Panc1 (cell line): ENCODE measurements at places on chromosomes 12 and 14. TPM values are rescaled to one million over a fixed set of nuclear protein-coding genes. Genes with fewer than 3 reads are reported as not detected.

DNA sequence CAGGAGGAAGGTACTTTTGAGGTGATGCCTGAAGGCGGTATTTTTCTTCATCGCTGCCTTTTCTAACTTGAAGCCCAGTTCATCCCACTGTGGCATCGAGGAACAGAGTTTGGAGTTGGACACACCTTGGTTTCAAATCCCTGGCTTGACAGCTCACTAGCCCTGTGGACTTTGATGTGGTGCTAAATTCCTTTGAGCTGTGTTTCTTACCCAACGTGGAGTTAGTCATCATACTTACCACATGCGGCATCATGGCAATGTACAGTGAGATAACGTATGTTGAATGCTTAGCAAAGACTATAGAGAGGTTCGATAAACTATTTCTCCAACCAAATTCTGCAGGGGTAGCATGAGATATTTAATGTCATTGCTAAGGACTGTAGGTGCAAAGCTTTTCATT, 3.4 kb downstream of the PLEKHG3 start:
- peak; percentile 72 for DNase-seq

DNA sequence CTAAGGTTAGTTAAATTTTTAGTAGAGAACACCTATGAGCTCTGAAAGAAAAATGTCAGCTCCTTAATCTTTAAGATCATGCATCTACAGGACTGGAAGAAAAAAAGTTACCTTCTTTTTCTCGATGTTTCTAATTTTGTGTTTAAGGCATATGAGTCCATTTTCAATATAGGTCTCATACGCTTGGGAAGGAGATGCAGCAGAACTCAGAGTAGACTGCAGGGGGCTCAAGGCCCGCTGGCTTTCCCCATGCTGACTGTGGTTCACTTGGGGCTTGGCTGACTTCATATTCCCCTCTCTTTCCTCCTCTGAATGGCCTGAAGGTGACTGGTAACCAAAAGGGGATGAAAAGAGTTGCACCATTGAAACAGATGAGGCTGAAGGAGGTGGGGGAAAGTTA, 1.5 kb downstream of the CAPRIN2 start:
- DNase-seq, result peak; percentile 33

DNA sequence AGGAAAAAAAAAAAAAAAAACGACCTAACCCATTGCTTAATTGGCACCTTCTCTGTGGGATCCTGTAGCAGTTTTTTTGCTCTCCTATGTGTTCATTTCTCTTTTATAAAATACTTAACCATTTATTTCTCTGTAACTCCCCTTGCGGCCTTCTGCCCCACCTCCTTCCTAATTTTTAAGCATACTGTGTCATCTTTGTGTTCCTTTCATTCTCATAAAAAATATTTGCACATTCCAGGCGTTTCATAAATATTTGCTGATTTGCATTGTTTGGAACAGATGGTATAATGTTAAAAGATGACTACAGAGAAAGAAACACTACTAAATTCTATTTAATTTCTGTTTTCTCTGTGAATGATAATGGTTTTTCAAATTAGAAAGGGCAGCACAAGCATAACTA, 77.9 kb downstream of the NPAS3 start:
- DNase-seq, result no peak

MSRB3 gene
- total RNA-seq, result 89.7 TPM

DPF3 gene
- total RNA-seq, result not detected

DNA sequence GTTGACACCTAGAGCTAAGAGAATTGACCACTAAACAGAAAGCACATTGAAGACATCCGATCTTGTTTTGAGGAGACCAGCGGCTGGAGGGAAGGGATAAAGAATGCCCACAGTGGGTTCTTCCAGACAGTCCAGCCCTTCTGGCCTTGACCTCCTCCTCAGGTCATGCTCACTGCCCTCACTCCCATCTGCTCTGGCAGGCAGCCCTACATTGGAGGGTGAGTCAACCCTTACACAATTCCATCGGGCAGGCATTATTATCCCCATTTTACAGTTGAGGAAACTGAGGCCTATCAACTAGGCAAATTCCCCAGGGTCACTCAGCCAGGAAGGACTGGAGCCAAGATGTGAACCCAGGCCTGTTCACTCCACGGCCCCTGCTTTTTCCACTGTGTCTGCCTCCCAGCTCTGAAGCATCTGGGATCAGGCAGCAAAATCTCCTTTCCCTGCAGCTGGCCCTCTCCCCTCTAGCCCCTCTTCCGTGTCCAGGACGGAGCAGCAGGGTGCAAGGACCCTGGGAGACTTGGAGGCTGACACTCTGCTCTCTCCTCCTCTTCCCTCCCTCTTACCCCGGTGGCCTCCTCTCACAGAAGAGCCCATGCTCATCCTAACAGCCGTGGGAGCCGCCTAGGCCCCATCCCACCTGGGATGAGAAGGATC, 5.3 kb downstream of the SCNN1A start:
- no peak for DNase-seq

DNA sequence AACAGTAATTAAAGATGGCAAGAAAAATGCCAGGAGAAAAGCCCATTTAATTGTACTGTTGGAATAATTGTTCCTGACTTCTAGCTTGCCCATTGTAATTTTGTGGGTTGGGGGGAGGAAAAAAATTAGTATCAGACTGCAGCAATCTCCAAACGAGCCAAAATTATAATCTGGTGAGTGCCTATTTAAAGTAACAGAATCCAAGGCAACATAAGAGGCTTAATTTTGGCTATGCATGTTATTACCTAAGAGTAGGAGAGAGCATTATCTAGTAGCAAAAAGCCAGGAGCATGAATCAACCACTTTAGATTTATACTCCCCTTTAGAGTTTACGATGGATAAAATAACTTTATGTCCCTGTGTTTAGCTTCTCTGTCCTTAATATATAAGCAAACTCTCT, 14.6 kb upstream of the DENND5B start:
- DNase-seq, result no peak

GRCh38 chr12:11085419-11085818, 6.7 kb downstream of the TAS2R43 start:
- DNase-seq, result no peak

AMDHD1 gene
- total RNA-seq, result 0.54 TPM

- no peak for DNase-seq
Observed at GRCh38 chr12:24899503-24900075, 49.3 kb downstream of the BCAT1 start.

SPIC gene
- total RNA-seq, result not detected

VDR gene
- total RNA-seq, result 3.0 TPM

DNA sequence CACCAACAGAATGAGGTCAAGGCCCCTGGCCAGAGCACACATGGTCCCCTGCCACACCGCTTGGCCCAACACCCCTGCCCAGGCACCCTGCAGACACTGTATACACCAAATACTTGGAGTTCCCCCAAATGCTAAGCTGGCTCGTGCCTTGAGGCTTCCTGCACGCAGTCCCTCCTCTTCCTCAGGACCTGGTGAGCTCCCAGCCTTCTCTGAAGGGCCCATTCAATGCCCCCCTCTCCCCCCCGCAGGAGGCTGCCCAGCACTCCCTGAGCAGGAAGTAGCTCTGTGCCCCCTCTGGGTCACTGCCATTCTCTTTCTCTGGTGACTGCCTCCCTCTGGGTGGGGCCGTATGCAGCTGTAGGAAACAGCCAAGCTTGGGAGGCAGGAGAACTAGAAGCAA, 75.3 kb downstream of the ITPK1 start:
- no peak for DNase-seq

GCH1 gene
- 3.6 TPM for total RNA-seq

ADCY6 gene
- 24.1 TPM for total RNA-seq

DNA sequence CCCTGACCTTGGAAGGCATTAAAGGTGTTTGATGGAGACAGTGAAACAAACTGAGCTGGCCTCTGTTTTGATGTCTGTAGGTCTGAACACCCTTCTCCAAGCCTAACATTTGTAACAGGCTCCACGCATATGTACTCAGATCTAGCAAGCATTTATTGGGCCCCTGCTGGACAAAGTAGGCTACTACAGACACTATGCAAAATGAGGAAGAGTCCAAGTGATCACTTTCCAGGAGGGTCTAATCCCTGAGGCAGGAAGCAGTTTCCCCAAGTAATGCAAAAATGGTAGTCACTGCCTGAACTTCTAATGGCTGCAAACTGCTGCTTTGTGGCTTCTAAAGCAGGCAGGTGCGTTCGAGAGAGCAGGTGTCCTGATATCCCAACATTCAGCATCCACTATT, 405.8 kb downstream of the MED13L start:
- DNase-seq, result peak; percentile 10

DNA sequence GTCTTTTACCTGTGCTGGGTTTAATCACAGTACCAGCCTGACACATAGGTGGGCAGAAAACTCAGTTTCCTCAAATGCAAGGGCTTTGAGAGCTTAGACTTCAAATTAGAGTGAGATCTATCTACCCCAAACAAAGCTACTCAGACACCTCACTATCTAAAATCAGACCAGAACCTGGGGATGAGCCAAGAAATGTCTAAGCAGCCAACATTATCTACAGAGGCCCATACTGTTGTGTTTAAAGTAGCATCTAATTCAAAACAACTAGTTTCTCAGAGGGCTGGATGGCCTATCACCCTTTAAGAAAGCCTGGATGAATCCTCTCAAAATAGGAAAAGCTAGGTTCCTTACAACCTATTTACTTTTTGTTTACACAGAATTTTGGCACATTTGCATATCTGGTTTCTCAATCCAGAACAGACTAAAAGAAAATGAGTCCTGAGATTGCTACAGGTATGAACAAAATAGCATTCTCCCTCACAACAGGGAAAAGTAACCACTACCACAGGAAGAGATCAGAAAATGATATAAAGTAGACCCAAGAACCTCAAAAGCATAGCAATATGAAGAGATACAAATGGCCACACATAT, 142.4 kb downstream of the ZFP36L1 start:
- no peak for DNase-seq

- no peak for DNase-seq
Observed at GRCh38 chr14:96790706-96791105, 6.5 kb upstream of the VRK1 start.

DNA sequence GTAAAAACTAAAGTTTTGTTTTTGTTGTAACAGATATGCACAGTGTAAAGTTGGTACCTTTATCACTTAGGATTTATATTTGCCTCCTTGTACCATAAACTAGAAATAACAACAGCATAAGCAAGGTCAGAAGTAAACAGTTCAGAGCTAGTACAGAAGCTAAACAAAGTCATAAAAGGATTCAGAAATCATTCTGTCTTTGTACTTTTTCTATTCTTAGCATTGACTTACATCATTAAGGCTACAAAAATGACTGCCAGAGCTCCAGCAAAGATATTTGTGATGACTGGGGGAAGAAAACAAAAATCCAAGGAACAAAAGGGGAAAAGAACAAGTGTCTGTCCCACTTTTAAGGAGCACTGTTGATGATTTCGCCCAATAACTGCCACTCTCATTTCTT, 347.2 kb downstream of the CCDC91 start:
- no peak for DNase-seq

DNA sequence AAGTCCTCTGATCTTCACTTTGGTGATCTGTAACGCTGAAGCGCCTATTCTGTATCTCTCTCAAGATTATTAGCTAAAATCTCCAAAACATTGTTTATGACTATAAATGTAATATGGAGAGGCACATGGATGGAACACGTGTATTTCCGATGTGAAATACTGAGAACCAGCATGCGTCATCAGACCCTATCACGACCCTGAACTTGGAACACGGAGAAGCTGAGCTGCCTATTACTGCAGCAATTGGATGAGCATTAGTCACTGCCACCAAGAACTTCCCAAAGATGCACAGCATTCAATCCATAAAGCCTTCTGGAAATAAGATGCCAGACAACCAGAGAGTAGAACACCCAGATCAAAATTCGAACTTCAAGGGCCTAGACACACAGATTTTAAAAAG, 61.9 kb downstream of the PRKAB1 start:
- DNase-seq, result no peak

DNA sequence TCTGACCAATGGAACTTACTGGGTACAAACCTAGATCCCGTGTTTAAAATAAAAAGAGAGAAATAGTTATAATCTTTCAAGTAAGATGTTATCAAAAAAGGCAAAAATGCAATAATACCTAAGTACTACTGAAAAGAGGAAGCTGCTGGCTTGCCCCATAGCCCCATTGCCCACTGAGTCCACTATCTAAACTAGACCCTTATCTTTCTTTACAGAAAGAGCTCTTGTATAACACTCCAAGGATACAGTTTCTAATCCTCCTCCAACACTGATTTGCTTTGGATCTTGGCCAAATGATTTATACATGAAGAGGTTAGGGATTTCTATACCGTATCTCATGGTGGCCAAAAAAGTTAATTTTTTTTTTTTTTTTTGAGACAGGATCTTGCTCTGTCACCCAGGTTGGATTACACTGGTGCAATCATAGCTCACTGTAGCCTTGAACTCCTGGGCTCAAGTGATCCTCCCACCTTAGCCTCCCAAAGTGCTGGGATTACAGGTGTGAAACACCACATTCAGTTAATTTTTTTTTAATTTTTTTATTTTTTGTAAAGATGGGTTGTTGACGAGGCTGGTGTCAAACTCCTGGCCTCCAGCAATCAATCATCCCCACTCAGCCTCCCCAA, 2.6 kb downstream of the GXYLT1 start:
- no peak for DNase-seq

CLEC9A gene
- not detected for total RNA-seq

- no peak for DNase-seq
Observed at GRCh38 chr14:78405079-78405856, 235.1 kb downstream of the NRXN3 start.

DNA sequence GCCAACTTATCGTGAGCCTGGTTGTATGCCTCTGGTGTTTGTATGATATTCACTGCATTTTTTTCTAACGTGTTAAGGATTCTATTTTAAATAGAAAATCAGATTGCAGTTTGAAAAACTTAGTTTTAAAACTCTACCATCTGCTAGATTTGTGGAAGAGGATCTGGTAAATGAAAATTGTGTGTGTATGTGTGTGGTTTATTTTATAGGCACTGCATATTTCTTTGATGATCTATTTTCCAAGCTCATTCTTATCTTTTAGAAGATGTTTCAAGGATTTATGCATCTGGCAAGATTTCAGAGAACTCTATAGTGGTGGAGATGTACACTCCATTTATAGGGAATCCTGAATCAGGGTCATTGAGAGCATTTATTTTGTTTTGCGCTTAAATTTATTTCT, 69.8 kb downstream of the HMGA2 start:
- DNase-seq, result no peak

DNA sequence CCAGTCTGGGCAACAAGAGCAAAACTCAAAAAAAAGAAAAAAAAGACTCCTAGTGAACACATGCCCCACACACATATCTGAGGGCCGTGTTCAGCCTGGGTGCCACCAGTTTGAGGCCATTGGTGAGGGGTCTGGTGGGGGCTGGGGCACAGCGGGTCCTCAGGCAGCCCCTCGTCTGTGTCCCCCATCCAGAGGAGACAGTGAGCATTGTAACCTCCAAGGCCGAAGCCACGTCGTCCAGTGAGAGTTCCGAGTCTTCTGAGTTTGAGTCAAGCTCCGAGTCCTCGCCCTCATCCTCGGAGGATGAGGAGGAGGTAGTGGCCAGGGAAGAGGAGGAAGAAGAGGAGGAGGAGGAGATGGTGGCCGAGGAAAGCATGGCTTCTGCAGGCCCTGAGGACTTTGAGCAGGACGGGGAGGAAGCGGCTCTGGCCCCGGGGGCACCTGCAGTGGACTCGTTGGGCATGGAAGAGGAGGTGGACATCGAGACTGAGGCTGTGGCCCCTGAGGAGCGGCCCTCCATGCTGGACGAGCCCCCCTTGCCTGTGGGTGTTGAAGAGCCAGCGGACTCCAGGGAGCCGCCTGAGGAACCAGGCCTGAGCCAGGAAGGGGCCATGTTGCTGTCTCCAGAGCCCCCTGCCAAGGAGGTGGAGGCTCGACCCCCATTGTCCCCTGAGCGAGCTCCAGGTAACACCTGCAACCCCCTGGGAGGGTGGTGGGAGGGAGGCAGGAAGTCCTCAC, 15.6 kb downstream of the SETD1B start:
- DNase-seq, result no peak

PIWIL1 gene
- not detected for total RNA-seq

GRCh38 chr12:114406316-114406983, 506 bp upstream of the TBX5 start:
- DNase-seq, result no peak

GRCh38 chr14:76320486-76320885, 55.5 kb upstream of the ESRRB start:
- no peak for DNase-seq
